ENCODE measurements at places on chromosomes 12 and 14.

- no peak for DNase-seq
Measured at GRCh38 chr12:67299926-67300325, 30.8 kb downstream of the CAND1 start.

DNA sequence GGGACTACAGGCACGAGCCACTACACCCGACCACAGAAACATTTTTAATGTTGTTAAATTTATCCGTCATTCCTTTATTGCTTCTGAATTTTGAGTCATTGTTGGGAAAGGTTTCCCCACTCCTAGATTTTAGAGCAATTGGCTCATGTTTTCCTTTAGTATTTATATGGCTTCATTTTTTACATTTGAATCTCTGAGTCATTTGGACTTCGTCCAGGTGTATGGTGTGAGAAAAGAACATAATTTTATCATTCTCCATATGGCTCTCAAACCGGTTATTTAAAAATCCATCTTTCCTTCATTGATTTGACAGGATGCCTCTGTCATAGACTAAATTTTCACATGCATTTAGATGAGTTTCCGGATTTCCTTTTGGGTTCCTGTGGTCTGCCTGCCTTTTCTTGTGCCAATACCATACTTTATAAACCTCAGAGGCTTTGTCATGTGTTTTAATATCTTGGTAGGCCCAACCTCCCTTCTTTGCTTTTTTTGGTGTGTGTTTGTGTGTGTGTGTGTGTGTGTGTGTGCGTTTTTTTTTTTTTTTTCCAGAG is 30.9 kb downstream of the LRTM2 start:
- DNase-seq, result no peak

DNA sequence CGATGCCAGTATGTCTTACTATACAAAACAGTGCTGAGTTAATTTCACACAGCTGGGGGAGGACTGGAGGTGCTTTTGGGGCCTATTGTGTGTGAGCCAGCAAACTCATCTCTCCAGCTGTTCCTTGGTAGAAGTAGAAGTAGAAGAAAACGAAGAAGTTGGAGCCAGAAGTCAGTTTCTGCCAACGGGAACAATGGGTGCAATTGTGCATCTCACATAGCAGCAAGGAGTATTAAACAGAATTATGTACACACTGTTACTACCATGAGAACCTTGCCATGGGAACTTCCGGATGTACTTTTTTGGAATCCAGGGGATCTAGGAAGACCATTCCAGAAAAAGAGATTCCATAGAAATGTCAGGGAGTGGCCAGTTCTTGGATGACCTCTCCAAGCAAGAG is 88.6 kb downstream of the VCPKMT start:
- DNase-seq, result no peak

GRCh38 chr12:131095826-131096680 is 142.3 kb downstream of the ADGRD1 start:
- DNase-seq, result no peak

GRCh38 chr12:68977909-68978610 is 45.1 kb upstream of the CPM start:
- DNase-seq, result no peak

GRCh38 chr12:33226671-33227070 is 212.9 kb downstream of the SYT10 start:
- DNase-seq, result no peak

DNA sequence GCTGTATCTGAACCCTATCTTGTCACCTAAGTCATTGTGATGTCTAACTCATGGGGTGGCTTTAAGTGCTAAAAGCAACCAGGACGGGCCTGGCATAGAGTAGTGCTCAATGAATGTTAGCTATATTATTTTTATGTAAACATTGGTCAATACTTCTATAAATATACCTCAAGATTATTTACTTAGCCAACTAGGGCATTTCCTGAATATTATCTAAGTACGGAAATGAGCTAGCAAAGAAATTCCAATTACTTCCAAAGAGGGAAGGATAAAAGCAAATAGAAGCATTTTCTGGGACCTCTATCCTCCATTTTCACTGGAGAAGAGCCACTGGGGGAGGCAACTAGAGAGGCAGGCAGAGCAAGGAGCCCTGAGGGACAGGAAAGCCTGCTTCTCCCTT is 20.6 kb downstream of the CCDC92 start:
- DNase-seq, result no peak

DNA sequence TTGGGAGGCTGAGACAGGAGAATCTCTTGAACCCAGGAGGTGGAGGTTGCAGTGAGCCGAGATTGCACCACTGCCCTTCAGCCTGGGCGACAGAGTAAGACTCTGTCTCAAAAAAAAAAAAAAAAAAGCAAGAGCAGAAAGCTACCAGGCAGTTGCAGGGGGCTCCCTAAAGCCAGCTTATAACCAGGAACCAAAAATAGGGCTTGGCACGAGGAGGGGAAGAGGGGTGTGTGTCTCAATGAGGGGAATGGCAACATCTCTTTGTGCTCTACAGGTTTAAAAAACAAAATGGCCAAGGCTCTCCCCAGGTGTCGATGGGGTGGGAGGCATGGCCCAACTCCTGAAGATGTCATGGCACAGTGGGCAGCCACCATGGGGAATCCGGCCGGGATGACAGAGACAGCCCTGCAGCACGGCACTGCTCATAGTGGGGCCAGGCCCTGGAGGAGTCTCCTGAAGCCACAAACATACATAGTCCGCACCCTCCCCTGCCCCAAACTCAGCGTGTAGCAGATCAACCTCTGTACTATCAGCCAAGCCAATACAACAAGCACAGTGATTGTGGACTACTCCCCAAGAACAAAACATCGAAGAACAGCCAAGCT is 16.0 kb upstream of the EIF5 start:
- DNase-seq, result no peak

DNA sequence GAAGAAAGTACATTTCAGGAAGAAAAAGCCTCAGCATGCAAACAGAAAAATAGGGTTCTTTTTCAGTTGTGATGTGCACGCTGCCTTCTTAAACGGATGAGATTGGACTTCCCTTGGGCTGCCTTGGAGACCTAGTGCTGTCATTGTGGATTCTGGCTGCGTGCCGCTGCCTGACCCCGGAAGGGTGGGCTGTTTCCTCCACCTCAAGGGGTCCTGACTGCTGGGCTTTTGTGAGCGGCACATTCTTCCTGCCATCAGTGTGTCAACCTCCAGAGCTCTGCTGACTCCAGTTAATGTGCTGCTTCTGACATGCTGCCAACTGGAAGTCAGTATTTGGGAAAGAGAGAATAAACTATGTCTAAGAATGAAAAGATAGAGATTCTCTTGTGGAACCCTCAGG is 25.1 kb downstream of the CCNK start:
- DNase-seq, result no peak

Data from left renal pelvis (tissue), 4 donors.